Kidney glomerular epithelial cell (primary cell): ENCODE measurements at places on chromosomes 2 and 18.

DNA sequence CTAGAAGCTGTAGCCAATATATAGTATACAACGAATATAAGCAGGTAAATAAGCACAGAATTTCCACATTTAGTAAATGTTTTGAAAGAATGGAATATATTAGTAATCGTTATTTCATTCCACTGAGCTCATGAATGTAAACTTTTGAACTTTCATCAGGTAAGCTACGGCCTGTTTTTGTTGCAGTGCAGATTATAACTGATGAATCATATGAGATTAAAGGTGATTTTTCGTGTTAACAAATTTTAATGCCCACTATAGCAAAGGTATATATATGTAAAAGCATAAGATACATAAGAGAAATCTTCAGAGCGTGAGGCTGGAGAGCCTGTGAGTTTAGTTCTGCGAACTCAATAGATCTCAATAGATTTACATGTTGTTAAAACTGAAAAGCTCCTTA lies 1.1 kb downstream of the SCYGR1 start:
- no peak for DNase-seq

DNA sequence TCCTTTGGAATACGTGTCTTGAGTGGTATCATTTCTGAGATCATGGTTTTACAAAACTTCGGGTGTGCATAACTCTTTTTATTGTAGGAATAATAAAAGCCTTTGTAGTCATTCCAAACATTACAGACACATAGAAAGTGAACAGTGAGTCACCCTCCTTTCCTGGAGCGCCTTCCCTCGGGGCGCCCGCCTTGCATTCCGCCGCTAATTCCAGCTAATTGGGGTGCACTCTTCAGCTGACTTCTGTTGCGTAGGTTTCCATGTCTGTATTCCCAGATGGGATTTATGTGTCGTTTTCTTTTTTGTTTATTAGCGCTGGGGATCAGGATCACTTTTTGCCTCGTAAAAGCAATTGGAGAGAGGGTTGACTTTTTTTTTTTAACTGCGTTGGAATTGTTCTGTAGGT lies 18.7 kb downstream of the SH3BP4 start:
- no peak for DNase-seq

DNA sequence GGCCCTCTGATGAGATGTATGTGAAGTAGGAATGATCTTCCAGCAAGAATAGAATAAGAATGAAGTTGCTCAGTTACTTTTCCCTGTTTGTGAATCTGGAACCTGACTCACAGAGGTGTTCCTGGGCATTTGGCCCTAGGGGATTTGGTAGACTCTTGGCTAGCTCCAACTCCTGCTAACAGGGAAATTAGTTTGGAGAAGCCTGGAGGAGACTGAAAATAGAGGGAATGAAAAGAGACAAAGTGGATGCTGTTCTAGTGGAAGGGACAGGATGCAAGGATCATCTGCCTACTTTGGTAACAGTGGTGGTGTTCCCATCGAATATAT lies 19.6 kb downstream of the TMEM17 start:
- DNase-seq = no peak

GRCh38 chr2:120319686-120320317 lies 26.1 kb upstream of the INHBB start:
- no peak for DNase-seq

- DNase-seq = no peak
Measured at GRCh38 chr18:13211534-13211933, 7.0 kb upstream of the LDLRAD4 start.
